Activated T-helper 1 cell treated with anti-CD3 and anti-CD28 coated beads, Interleukin-2, amount 50 U/mL, for 16 hours (primary cell): ENCODE measurements at places on chromosomes 6 and 20.

DNA sequence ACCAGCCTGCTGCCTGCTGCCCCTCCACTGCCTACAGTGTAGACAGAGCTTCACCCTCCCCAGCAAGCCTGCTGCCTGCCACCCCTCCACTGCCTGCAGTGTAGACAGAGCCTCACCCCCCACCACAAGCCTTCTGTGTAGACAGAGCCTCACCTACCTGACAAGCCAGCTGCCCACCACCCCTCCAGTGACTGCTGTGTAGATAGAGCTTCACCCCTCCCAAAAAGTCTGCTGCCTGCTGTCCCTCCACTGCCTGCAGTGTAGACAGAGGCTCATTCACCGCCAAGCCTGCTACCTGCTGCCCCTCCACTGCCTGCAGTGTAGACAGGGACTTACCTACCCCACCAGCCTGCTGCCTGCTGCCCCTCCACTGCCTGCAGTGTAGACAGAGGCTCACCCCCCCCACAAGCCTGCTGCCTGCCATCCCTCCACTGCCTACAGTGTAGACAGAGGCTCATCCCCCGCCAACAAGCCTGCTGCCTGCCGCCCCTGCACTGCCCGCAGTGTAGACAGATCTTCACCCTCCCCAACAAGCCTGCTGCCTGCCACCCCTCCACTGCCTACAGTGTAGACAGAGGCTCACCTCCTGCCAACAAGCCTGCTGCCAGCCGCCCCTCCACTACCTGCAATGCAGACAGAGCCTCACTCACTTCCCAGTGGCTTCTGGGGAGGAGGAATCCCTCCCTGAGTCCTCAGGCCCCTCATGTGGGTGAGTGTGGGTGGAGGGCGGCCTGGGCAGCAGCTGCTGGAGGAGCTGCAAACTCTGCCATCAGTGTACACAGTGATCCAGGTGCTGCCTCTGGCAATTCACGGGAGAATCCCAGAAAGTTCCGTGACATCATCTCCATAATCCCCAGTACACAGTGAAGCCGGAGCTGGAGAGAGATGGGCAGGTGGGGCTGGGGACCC is 140.9 kb downstream of the DLL1 start:
- DNase-seq: no peak

DNA sequence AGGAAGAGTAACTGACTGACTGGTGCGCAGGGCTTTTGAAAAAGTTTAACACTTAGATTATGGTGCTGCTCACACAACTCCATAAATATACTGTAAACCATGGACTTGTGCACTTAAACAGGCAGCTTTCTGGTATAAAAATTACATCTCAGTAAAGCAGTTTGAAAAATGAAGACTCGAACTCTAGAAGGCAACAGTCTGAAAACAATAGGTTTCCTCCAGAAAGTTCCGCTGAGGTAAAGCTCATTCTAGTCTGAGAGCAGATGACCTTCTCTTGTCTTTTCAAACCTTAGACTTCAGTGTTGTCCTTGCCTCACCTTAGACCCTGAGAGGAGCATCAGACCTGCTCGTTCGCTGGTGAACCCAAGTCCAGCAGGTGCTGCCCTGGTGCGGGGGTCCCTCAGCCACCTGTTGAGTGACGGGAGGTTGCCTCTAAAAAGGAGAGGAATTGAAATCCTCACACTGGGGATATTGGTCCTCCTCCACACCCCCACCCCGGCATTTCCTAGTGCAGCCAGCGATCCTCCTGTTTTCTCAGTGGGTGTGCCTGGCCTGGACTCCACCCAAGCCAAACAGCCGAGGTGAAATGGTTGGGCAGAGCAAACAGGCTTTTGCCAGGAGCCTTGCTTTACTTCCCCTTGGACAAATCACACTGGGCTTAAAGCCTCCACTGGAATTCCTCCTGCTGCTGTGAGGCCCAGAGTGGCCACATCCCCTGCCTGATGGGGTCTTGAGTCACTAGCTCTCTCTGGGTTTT is 14.7 kb upstream of the PYGB start:
- DNase-seq: no peak

- DNase-seq: no peak
Measured at GRCh38 chr6:20661721-20662120, 127.5 kb downstream of the CDKAL1 start.

GRCh38 chr6:131004387-131004755 is 58.7 kb downstream of the EPB41L2 start:
- no peak for DNase-seq

- no peak for DNase-seq
Measured at GRCh38 chr6:143844006-143844405, 868 bp downstream of the LTV1 start.
